ENCODE measurements at places on chromosomes 6 and 20.

DNA sequence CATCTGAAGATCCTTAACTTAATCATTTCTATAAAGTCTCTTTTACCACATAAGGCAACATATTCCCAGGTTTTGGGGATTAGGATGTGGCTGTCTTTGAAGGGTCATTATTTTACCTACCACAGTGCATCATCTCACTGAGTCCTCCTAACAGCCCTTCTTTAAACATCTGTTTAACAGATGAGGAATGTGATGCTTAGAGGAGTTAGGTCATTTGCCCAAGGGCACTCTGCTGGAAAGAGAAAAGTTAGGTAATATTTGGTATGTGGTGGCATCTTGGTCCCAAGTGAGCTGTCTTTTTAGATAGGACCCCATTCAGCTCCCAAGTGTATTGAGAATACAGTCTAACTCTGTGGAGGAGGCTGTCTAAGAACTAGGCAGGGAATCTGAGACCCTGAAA is 11.0 kb downstream of the MMP24 start:
- peak; percentile 14 for DNase-seq

GRCh38 chr20:10584371-10584770 is 89.4 kb downstream of the JAG1 start:
- DNase-seq: no peak

GRCh38 chr6:37942606-37943376 is 123.3 kb downstream of the ZFAND3 start:
- DNase-seq: no peak

GRCh38 chr20:61662968-61663331 is 402.7 kb downstream of the TAF4 start:
- no peak for DNase-seq

GRCh38 chr6:163745536-163746400 is 331.2 kb downstream of the QKI start:
- DNase-seq: peak; percentile 90

DNA sequence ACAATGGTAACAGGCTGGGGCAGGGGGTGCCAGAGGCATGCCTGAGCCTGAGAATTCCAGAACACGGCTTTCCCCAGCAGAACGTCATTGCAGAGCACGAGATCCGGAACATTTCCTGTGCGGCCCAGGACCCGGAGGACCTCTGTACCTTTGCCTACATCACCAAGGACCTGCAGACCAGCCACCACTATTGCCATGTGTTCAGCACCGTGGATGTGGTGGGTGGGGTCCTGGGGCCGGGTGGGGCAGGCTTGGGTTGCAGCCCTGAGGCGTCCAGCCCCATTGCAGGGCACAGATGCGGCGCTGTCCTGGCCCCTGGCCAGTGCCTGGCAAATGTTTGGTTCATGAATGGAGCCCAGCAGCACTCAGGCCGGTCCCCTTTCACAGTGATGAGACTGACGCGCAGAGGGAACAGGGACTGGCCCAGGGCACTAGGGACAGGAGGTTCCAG is 57.1 kb downstream of the TCP11 start:
- no peak for DNase-seq

DNA sequence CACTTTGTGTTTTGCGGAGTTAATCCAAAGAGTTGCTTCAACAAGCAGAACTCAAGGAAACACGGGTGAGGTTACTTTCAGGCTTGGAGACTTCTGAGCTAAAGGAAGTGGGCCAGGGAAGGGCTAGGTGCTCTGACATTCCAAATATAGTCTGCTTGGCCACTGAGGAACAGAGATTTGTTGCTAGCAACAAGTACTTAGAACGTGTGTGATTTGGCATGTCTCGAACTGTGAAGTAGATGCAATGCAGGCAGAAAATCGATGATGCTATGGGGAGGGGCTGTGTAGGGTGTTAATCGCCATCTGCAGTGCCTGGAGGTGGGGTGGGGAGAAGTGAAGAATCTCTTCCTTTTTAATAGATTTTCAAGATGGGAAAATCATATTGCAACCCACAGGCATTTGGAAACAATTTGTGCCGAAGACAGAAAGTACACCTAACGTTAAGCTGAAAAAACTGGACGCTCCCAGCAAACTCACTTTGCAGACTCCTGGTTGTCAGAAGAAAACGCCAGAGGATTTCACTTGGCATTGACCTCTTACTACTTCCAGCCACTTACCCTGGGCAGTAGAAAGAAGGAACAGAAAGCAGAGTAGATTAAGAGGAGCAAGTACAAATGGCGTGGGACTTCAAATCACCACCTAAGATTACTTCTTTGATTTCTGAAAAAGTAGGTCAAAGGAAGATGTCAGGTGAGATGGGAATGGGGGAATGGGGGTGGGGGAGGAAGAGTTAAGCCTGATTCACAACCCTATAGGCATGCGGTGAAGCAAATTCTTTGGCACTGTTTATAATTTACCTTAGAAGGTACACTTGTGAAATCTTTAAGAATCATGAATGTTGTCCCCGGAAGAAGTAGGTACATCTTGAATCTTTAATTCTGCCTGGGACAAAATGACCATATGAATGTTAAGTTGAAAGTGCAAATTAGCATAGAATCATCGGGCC is 314.1 kb downstream of the CD83 start:
- no peak for DNase-seq

- no peak for DNase-seq
Observed at GRCh38 chr6:51648236-51648635, 439.2 kb downstream of the PKHD1 start.

DNA sequence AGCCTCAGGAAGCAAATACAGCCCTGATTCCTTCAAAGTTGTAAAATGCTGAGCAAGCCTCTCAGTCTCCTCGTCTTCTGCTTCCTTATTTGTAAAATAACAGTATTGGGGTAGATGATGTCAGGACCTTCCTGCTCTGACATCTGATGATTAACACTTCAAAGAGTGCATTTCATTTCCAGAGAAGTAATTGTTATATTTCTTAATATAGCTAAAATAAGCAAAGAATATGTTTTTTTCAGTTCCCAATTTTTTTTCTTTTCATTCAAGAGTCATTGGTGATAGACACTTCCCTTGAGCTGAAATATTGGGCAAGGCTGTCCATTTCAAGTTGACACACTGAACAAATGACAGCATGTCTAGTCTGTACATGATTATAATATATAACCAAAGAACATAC is 53.4 kb downstream of the SLX4IP start:
- no peak for DNase-seq

GRCh38 chr6:54695815-54696214 is 150.8 kb upstream of the FAM83B start:
- DNase-seq: no peak

DNA sequence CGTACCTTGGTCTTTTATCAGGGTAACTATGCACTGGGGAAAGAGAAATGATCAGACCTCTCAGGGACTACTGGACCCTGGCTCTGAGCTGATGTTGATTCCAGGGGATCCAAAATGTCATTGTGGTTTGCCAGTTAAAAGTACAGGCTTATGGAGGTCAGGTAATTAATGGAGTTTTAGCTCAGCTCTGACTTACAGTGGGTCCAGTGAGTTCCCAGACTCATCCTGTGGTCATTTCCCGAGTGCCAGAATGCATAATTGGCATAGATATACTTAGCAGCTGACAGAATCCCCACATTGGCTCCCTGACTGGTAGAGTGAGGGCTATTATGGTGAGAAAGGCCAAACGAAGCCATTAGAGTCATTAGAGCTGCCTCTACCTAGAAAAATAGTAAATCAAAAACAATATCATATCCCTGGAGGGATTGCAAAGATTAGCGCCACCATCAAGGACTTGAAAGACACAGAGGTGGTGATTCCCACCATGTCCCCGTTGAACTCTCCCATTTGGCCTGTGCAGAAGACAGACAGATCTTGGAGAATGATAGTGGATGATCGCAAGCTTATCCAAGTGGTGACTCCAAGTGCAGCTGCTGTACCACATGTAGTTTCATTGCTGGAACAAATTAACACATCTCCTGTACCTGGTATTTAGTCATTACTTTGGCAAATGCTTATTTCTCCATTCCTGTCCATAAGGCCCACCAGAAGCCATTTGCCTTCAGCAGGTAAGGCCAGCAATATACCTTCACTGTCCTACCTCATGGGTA is 152.4 kb downstream of the THBS2 start:
- DNase-seq: peak; percentile 52

DNA sequence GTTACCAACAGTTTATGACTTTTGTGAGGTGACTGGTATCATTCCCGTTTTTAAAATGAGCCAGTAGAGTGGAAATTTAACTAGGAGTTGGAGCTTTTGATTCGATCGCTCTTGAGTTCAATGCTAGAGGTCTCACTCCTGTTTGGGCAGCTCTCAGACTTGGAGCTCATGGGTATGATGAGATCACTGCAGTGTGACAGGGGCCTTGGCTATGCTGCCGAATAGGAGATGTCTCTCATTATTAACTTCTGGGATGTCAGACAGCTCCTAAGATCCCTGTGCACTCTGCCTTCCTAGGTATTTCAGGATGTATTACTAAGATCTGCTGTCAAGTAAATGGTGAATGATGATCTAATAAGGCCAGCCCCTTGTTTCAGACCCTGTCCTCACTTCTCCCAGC is 20.4 kb downstream of the AKAP12 start:
- no peak for DNase-seq

DNA sequence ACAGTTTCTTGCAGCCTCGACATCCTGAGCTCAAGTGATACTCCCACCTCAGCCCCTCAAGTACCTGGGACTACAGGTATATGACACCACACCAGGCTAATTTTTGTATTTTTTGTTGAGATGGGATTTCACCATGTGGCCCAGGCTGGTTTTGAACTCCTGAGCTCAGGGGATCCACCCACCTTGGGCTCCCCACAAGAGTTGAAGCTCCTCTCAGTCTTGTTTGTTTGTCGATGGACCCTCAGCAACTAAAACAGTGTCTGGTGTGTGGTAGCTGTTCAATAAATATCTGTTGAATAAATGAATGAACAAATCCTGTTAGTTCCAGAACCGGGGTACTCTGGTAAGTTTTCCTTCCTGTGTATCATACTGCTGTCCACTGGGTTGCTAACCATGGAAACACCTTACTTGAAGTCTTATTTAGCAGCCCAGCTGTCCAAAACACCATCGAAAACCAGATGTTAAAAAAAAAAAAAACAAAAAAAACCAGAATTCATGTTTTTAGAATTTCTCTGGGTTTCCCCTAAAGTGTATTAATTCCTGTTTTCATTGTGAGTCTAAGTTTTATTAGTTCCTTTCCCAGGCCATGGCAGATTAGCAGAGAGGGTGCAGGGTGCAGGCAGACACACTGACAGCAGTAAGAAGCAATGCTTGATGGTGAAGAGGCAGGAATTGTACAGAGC is 7.8 kb upstream of the EZR start:
- DNase-seq: no peak

- no peak for DNase-seq
Observed at GRCh38 chr6:120447605-120448004, 886.7 kb downstream of the TBC1D32 start.

DNA sequence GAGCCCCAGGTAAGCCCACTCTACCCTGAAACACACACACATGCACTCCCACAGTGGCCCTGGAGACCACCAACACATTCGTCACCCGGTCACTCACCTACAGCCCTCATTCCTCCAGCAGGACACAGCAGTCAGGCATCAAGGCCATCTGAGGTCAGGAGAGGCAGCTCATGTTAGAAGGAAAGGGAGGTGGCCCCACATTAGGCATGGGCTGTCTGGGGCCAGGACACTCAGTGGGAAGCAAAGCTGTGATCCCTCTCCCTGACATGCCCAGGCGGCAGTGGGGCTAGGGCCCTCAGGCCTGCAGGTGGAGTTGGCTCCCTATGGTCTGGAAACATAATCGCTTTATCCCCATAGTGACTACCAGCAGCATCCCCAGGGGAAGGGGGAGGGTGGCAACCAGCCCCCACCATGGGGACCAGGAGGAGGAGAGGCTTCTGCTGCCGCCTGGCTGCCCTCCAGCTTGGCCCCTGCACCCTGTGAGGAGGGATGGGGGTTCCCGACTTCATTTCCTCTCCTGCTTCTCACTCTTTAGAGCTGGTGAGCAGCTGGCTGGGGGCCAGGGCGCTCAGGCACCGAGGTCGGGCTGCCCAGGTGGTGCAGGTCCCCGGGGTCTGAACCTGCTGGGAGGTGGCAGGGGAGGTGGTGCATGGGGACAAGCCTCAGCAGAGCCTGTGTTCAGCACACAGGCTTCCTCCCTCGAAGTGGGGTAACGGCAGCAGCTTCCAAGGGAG is 76.6 kb upstream of the CST7 start:
- no peak for DNase-seq

- DNase-seq: no peak
Observed at GRCh38 chr6:80469977-80470376, 363.5 kb downstream of the BCKDHB start.

- no peak for DNase-seq
Observed at GRCh38 chr20:12815778-12816408, 192.9 kb upstream of the SPTLC3 start.

- no peak for DNase-seq
Observed at GRCh38 chr20:48493966-48494365, 333.8 kb downstream of the PREX1 start.

DNA sequence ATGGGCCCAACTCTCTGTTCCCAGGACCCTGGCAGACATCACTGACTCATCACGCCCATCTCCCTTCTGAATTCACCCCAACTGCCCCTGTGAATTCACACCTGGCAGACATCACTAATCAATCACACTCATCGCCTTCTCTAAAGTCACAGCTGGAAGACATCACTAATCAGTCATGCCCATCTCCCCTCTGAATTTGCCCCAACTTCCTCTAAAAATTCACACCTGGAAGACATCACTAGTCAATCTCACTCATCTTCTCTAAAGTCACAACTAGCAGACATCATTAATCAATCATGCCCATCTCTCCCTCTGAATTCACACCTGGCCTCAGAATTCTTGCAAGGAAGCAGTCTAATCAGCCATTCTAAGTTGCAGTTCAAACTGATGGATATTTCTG is 111.1 kb downstream of the FOXA2 start:
- no peak for DNase-seq

DNA sequence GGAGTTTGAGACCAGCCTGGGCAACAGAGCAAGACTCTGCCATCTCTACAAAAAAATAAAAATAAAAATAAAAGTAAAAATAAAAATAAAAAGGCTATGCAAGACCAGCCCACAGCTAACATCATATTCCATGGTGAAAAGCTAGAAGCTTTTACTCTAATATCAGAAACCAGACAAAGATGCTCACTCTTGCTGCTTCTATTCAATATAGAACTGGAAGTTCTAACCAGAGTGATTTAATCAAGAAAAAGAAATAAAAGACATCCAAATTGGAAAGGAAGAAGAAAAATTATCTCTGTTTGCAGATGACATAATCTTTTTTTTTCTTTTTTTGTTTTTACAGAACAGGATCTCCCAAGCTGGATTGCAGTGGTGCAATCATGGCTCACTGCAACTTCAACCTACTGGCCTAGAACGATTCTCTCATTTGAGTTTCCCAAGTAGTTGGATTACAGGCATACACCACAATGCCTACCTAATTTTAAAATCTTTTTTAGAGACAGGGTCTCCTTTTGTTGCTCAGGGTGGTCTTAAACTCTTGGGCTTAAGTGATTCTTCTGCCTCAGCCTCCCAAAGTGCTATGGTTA is 100.7 kb upstream of the JAG1 start:
- no peak for DNase-seq

GRCh38 chr6:115194981-115195638 is 852.3 kb upstream of the HS3ST5 start:
- DNase-seq: no peak

Measured in fibroblast of mammary gland (primary cell).